Activated CD4-positive, alpha-beta T cell treated with anti-CD3 and anti-CD28 coated beads for 24 hours (primary cell): ENCODE measurements at places on chromosomes 5 and 9.

GRCh38 chr5:81556809-81557208, 162.9 kb upstream of the ACOT12 start:
- DNase-seq: no peak

GRCh38 chr5:168104811-168105481, 186.5 kb upstream of the WWC1 start:
- no peak for DNase-seq

DNA sequence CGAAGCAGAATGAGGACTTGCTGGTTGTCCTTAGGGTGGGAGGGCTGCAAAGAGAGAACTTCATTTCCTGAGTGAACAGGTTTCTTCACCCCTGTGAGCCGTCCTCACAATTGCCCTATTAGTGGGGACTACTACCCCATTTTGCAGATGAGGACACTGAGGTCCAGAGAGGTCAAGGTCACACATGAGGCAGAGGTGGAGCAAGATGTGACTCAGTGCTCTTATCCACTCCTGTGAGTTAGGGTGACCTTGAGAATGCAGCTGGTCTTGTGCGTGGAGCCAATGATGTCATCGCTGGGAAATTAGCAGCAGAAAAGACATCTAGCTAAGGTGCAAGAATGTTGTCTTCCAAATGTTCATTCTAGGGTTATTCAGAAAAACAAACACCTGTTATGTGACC, 26.9 kb downstream of the GPRIN1 start:
- no peak for DNase-seq

DNA sequence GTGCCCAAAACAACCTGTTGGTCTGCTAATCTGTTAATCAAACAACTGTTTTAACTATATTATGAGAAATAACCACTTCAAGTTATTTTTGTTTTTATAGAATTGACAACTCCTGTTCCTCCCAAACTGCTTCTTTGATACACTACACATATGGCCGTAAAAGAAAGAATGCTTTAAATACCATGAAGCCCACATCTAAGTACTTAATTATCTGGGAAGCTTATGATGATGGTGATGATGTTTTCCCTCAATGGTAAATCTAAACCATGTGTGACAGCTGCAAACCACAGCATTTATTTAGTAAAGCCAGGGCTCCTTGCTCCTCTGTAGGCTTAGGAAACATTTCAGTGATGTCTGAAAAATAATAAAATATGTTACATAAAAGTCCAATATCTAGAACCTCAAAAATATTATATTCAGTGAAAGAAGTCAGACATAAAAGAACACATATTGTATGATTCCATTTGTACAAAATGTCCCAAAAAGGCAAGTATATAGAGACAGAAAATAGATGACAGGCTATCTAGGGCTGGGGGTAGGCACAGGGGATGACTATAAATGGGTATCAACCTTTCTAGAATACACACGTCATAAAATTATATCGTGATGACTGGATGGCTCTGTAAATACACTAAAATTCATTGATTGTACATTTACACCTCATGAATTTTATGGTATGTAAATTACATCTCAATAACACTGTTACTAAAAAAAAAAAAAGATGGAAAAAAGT, 154.1 kb downstream of the EFNA5 start:
- no peak for DNase-seq

- DNase-seq: no peak
Measured at GRCh38 chr9:37566716-37567115, 9.5 kb downstream of the FBXO10 start.

DNA sequence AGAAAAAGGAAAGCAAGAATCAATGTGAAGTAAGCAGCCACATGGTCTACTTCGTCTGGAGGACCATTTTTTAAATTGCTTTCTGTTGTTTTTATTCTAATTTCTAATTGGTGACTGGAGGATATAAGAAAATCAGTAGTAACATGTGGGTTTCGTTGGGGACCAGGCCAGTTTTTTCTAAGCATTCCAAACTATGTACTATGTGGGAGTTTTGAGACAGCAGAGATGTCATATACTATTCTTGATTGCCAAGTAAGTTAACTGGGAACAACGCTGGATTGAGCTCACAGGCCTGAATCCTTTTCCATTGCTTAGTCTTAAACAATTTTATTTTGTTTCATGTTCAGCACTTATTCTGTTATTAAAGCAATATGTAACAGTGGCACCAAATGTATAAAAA, 225.7 kb downstream of the TMEM167A start:
- no peak for DNase-seq

DNA sequence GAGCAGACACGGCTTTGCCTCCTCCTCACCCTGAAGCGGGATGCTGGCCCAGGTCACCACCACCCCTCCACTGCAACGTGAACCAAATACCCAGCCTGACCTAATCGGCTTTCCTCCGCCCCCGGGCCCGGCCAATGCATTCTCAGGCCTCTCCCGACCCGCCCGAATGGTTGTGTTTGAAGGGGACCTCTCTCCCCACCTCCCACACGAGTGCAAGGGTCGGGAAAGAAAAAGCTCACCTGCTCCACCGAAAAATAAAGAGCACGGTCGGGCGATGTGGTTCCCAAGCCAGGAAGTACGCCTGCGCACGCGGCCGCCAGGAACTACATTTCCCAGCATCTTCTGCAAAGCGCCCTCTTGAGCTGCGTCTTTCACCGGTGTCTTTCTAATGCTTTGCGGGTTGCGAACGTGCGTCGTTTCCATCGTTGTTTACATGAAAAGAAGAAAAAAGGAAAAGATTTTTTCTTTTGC, at the start of gene ZNF883:
Gene ZNF883 (minus strand): TSS at position 282 of the 471 bp plus-strand sequence.
- DNase-seq: peak; percentile 22

DNA sequence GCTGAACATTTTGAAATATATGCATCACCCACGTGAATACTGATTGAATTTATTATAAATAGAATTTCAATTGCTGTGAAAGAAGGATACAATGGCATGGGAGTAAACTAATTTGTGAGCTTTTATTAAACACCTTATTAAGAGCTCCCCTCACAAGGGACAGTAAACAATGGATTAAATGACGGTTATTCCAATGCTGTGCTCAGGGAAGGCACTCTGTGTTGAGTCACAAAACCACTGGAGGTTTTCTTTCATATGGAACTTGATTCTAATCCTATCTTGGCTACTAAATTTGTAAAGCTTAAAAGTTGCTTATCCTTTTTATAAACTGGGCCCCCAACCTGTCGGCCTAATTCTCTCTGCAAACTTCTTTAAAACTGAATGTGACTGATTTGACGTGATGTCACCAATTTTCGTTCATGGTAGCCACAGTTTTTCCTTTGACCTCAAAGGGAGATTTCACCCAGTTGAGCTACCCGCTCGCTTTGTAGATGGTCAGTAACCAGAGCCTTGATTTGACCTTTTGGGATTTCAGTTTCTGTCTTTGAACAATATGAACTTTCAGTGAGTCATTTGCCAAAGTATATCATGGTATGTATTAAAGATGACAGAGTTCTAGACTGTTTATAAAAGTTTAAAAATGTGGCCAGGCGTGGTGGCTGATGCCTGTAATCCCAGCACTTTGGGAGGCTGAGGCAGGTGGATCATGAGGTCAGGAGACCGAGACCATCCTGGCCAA, 61.3 kb upstream of the PIK3R1 start:
- DNase-seq: no peak

- DNase-seq: no peak
Measured at GRCh38 chr9:109310486-109310901, 10.4 kb downstream of the EPB41L4B start.

DNA sequence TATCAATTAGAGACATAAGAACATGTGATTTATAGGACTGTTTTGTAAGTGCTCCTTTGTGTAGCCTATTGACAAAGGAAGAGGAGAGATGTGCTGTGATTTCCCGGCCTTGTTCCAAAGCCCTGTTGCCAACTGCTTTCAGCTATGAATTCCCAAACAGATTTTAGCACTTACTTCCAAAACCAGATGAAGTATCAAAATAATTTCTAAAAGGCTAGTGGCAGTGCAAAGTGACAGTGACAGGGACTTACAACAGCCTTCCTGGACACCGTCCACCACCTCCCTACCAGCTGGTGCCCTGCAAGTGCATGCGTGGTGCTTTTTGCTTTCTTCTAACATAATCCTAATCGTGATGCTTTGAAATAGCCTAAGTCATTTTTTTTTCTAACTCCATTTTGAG, 254.1 kb upstream of the ACTBL2 start:
- DNase-seq: no peak

DNA sequence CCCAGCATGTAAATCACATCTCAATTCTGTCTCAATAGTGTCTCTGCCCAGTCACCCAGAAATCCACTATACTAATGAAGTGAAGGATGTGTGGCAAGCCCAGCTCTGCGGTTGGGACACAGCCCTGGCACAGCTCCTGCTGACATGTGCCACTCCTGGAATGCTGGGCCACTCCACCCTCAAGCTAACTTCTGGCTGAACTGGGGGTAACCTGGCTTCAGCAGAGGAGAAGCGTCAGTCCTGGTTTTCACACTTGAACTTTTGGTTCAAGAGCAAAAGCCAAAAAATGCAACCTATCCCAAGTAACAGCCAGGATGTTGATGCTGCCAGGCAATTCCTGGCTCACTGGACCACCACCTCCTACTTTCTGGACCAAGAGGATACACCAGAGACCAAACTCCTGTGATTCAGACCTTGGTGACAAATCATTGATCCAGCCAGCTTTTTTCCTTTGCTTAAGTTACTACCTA, 86.4 kb downstream of the ARRDC3 start:
- no peak for DNase-seq

- DNase-seq: no peak
Measured at GRCh38 chr9:137315581-137316011, 13.5 kb upstream of the NRARP start.

DNA sequence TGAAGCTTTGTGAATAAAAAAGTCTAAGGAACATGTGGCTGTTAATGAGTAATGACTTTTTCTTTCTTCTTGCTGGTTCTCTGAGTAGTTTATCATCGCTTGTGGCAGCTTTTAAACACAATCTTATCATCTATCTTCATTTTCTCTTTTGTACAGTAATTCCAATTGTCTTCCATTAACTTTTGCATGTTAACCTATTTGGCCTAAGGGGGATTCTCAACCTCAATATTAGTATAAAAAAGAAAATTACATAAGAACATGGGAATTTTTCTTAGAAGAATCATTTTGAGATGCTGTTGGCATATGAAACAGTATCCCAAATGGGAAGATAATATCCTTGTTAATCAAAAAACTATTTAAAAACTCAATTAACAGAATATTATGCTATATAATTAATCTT, 179.7 kb upstream of the GPR151 start:
- DNase-seq: no peak

DNA sequence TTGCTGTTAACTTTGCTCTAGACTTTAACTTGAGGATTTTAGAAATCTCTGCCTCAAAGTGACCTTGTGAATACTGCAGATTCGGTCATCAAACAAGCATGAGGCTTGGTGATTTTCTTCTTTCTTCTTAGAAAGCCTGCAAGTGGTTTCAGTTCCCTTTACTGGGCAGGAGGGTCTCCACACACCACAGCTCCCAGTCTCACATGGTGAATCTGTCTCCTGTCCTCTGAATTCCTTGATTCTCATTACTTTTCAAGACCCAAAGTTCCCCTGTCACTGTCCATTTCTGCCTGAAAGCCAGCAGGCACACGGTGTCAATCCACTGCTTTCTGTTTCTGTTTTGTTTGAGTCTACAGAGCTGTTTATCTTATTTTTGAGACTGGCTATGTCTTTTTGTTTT, 14.1 kb downstream of the HSPB3 start:
- DNase-seq: no peak

GRCh38 chr9:96015876-96016686, 140.6 kb downstream of the ERCC6L2 start:
- no peak for DNase-seq

DNA sequence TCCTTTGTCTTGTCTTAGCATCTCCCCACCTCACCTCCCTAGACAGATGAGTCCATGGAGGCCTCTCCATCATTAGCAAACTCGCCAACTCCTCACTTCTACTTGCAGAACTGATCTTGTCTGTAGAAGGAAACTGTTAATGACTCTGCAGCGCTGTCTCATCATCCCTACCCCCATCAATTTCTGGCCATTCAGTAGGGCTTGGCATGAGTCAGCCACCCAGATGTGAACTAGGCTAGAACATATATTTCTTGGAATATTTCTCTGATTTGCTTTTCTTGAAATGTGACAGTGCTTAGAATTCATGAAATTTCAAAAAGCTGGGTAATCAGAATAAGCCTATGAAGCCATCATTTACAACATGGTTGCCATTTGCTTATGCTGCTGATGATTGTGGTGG, 1125.0 kb upstream of the DMAC1 start:
- DNase-seq: no peak

DNA sequence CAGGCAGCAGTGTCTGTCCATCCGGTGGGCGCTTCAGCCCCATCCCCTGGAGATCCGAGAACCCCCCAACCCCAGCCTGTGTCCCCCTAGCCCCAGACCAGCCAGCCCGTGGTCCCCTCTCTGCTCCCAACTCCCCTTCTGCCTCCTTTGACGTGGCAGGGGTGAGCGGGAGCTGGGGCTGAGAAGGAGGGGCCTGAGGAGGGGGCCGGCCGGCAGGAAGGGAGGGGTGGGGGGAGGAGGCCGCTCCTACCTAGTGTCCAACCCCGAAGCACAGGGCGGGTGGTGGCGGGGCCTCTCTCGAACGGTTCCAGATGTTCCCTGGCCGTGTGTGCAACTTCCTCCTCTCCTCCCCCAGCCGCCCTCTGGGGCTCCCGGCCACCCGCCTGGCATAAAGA, 31.0 kb downstream of the GOLGA2 start:
- DNase-seq: no peak

DNA sequence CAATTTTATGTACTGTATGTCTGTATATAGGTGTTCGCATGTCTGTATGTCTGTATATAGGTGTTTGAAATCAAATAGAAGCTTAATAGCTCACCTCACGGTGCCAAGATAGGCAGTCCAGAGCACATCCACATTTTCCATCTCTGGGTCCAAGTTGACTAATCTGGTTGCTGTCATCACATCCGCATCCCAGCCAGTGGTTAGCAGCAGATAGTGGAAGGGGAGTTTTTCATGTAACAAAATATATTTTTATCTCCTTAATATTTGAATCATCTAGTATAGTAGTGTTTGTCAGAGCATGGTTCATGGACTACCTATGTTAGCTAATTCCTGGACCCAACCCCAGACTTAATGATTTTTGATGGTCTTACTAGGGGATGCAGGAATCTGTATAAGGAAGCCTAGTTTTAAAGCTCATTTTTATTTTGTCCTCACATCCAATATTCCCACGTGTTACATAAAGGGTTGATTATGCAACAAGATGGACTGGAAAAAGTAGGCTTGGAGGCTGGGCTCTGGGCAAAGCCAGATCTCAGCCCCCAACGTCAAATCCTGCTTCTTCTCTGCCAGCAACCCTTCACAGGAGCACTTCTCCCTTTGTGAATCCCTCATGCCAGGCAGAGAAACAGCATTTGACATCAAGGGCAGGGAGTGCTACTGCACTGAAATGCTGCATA, 219.7 kb downstream of the ZSWIM6 start:
- DNase-seq: no peak

- DNase-seq: no peak
Measured at GRCh38 chr5:125196481-125197111, 450.2 kb upstream of the ZNF608 start.

DNA sequence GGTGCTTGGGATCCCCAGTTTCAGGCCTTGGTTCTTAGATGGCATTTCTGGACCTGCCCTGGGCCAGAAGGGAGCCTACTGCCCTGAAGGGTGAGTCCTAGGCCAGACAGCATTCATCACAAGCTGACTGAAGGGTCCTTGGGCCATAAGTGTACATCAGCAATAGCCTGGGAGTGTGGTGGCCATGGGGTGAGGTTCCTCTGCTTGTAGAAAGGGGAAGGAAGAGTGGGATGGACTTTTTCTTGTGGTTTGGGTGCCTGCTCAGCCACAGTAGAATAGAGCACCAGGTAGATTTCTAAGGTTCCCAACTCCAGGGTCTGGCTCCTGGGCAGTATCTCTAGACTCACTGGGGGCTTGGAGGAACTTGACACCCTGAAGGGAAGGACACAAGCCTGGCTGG, 95.2 kb upstream of the PHF24 start:
- no peak for DNase-seq
